ENCODE measurements at places on chromosomes 3 and 15.

DNA sequence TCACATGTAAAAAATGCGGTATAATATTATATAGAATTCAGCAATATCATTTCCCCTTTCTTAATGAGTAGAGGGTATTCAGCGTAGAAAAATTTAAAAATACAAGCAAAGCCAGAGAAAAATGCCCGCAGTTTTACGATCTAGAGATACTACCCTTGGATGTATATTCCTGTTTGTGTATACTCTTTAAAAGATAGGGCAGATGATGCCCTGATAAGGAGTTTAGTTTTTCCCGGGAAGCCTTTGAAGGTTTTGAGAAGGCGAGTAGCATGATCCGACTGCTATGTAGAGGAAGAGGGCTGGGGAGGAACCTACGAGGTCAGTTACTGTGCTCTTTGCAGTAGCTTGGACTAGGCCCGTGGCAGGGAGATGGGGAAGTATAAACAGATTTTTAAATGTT is 1.2 kb downstream of the YEATS2 start:
- peak; percentile 60 for DNase-seq

GRCh38 chr3:181722156-181722555 is 10.4 kb downstream of the SOX2 start:
- no peak for DNase-seq

- DNase-seq, result no peak
Observed at GRCh38 chr3:48652923-48653715, 9.6 kb downstream of the CELSR3 start.

DNA sequence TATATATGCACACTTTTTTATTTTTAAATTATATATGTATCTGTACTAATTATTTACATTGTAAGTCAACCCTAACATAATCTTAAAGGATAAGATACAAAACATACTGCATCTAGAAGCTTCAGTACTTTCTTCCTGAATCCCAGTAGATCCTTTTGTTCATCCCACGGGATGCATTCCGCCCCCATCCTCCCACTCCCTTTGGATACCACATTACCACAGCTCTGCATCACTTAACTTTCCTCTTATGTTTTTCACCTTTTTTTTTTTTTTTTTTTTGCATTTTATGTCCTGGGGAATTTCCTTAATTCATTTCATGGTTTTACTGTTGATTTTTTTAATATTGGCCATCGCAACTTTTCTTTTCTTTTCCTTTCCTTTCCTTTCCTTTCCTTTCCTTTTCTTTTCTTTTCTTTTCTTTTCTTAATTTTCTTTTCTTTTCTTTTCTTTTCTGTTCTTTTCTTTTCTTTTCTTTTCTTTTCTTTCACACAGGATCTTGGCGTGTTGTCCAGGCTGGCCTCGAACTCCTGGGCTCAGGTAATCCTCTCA is 3.0 kb downstream of the OPA1 start:
- no peak for DNase-seq

GRCh38 chr15:58154769-58155168 is 16.6 kb downstream of the AQP9 start:
- DNase-seq, result no peak

DNA sequence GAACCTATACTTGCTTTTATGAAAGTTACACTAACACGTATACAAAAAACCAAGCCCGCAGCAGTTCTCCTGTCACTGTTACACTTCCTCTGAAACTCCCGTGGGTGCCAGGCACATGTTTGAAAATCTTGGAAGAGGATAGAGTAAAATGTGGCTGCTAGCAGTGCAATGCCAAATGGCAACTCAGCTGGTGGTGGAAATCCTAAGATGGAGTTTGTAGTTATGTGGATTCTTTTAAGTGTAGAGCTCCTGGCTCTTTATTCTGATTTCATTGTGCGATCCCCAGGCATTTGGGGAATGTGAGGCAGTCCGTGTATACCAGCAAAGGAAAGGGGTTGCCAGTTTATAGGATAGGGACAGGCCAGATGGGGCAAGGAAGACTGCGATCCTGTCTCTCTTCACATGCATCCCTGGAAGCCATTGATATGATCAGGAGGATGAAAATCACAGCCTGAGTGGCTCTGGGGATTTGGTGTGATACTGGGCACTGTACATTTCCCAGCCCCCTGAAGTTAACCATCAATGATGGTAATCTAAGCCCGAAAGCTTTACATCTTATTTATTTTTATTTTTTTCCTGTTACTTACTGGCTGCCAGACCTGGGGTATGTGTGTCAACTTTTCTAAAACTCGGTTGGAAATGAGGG is 1.1 kb downstream of the STAC start:
- DNase-seq, result no peak

- DNase-seq, result no peak
Observed at GRCh38 chr15:26144836-26145235, 281.7 kb upstream of the ATP10A start.

DNA sequence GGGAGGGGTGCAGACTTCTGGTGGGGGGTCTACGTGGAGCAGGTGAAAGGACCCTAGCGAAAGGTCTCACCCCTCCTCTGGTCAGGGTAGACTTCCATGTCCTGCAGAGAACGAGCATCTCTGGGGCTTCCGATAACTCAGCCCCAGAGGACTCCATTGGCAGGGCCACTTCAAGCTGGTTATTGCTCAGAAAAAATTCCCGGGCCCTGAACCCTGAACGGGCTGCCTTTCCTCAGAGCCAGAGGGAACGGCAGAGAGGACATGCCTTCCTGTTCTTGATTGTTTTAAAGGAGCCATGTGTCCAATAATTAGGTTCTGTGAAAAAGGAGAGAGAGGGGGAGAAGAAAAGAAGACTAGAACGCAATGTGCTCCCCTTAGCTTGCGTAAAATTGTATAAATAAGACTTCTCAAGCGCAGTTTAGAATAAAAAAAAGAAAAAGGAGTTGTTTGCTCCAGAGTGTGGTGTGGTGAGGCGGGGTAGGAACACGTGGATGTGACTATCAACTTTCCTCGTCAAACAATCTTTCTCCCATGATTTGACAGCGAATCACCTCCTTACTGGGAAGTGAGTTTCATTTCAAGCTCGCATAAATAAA is 193.4 kb upstream of the UBE2E1 start:
- DNase-seq, result peak; percentile 14

DNA sequence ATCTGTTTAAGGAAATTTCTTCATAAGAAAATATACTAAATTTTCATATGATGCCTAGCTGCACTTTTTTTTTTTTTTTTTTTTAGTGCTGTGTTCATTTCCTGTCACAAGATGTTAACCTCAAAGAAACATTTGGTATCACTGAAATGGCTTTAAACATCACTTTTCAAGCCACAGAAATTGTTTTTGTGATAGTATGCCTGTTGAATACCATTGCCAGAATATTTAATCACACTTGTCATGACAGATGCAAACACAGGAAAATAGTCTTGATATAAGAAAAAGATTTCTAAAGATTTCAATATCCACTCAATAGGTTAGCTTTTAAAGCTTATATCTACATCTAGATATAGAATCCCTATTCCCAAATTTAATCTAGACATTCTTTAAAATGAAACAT is 608.5 kb upstream of the AGTR1 start:
- DNase-seq, result no peak

- no peak for DNase-seq
Observed at GRCh38 chr15:53472210-53472609, 287.3 kb downstream of the WDR72 start.

DNA sequence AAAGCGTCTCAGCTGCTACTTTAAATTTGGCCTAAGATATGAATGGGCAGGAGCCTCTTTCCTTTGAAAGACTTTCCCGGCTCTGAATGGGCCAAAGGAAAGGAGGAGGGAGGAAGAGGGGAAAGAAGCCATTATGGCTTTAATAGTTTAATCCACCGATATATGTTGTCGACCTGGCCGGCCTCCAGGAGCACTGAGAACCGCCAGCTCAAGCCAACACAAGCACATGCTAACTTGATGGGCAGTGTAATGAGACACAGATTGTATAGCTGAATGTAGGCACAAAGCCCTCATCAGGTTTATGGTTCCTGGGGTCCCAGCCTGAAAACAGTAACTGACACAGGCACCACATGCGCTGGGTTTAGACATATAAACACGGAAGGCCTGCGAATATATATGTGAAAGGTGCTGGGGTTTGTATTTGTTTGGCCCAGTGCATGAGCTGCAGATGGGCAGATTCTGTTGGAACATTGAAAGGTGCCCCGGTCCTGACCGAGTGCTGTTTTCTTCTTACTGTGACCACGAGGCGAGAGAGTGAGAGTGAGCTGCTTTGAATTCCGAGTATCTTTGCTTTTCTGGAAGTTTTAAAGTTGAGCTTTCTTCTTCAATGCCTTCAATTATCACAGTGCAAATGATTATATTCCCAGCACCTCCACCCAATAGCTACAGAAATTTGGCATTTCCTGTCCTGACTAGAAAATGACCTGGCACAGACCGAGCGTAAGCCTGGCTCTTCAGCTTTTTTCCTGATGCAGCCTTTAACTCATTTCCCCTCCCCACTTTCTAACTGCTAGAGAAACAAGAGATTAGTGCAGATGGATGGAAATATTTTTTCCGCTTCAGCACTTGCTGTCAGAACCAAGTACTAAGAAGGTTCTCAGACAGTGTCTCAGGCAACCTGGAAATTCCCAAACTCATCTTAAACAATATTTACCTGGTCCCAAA is 267.3 kb downstream of the RORA start:
- no peak for DNase-seq

DNA sequence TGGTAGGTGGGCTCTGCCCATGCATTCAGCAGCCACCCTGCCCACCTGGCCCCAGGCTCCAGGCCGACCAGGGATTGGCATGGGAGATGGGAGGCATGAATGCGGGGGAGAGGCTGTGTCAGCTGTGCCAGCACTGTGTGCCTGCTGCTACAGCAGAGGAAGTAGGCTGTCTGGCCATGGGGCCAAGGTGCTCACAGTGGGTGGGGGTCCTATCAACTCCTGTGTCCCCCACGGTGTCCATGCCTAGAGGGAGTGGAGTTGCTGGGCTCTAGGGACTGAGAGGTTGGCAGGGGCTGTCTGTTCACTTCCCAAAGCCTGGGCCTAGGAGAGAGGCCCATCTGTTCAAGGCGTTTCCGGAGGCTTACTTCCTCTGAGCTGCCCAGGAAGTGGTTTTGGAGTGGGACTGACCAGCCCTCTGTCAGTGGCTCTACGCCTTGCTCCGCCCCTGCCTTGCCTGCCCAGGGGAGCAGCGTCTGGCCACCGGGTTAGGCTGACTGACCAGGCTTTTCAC is 5.8 kb downstream of the PRKCD start:
- DNase-seq, result peak; percentile 84

DNA sequence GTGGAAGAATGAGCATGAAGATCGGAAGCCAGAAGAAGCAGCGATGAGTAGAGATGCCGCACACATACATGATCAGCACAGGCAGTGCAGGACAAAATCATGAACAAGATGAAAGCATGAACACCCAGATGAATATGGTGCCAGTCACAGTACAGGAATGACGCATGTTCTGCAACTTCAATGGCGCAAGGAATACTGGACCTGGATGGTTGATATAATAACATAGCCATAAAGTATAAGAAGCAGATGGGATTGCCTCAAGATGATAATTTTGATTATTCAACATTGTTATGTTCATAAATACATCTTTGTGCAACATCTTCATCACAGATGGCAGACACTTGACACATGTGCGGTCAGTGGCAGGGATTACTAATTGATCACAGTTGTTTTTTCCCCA is 59.7 kb upstream of the SLCO3A1 start:
- DNase-seq, result no peak

- DNase-seq, result no peak
Observed at GRCh38 chr3:129687586-129688125, 81.2 kb upstream of the PLXND1 start.

GRCh38 chr3:33417066-33417673 is 23.0 kb downstream of the UBP1 start:
- DNase-seq, result peak; percentile 29

- peak; percentile 85 for DNase-seq
Observed at GRCh38 chr3:120093911-120094775, at the start of gene GSK3B. Gene GSK3B (minus strand): TSS chr3:120094447. CDS start chr3:120093434, 1,013 bp downstream.

GRCh38 chr15:73389971-73390544 is 21.3 kb upstream of the HCN4 start:
- DNase-seq, result no peak

- DNase-seq, result no peak
Observed at GRCh38 chr3:122964811-122965210, 62.8 kb downstream of the SEMA5B start.

DNA sequence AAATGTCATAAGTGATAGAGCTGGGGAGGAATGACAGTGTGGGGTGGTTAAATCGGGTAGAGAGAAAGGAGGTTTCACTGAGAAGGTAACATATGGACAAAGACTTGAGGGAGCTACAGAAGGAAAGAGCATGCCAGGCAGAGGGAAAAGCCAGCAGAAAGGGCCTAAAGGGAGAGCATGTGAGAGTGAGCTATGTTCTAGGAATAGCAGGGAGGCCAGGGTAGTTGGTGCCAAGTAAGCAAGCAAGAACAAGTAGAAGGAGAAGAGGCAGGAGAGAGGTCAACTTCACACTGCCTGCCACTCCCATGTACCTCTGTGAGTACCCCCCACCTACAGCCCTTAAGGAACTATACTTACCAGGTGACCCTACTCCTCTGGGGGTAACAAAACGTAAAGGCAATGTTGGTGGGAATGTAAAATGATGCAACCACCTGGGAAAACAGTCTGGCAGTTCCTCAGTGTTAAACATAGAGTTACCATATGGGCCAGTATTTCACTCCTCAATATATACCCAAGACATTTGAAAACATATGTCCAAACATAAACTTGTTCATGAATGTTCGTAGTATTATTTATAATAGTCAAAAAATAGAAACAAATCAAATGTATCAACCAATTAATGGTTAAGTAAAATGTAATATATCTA is 67.6 kb downstream of the SFMBT1 start:
- DNase-seq, result no peak

DNA sequence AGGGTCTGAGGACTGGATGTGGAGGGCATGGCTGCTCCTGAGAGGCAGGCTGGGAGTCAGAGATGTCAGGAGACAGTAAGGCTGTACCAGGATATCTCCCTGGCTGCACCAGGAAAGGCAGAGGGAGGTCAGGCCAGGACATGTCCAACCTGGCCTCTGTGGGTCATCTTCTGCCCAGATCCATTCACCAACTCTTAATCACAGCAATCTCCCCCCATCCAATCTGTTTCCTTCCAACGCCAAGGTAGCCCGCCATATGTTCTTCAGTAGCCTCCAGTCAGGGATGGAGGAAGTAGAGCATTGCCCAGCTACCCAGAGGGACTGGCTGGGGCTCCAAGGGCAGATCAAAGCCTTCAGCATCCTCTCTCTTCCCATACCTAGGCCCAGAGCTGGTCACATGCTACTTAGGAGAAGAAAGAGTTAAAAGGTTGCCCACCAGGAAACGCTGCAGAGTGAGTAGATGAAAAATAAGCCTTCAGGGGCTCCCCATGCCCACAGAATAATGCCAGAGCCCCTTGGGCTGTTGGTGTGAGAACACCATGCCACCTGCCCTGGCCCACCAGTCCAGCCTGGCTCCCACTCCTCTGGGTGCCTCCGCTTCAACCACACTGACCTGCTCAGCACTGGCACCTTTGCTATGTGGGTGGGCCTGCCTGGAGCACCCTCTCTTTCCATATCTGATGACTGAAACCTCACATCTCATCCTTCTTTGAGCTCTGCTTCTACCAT is 176.8 kb downstream of the MEGF11 start:
- no peak for DNase-seq

Data from suppressor macrophage treated with lipopolysaccharide for 4 hours (primary cell).